ENCODE measurements at places on chromosomes 7 and 10.

DNA sequence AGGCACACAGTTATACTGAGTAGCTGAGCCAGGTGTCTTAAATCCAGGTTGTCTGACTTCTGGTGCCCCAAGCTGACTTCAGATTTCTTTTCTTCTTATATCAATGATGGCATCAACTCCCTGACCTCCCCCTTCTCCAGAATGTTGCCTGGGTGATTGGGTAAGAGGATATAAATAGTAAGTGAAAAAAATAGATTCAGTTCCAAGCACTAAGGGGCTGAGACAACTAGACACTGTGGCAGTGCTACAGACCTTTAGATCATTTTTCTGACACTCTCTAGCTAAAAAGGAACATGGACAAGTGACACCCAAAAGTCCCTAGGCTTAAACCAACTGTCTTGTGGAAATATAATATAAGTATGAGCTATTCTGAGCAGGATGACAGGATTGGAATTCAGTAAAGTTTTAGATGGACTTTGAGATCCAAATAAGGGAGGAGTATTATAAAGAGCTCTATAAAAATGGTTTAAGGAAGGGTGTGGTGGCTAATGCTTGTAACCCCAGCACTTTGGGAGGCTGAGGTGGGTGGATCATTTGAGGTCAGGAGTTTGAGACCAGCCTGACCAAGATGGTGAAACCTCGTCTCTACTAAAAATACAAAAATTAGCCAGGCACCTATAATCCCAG, 589.1 kb upstream of the GALNT17 start:
- no peak for DNase-seq

DNA sequence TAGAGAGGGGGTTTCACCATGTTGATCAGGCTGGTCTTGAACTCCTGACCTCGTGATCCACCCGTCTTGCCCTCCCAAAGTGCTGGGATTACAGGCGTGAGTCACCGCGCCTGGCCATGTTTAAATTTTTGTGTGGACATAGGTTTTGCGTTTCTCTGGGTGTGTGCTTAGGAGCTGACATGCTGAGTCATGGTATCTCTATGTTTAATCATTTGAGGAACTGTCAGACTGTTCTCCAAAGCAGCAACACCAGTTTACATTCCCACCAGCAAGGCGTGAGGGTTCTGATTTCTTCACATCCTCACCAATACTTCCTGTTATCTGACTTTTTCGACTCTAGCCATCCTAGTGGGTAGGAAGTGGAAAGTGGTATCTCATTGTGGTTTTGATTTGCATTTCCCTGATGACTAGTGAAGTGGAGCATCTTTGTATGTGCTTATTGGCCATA, 153.7 kb downstream of the DNAJB6 start:
- DNase-seq, result no peak

DNA sequence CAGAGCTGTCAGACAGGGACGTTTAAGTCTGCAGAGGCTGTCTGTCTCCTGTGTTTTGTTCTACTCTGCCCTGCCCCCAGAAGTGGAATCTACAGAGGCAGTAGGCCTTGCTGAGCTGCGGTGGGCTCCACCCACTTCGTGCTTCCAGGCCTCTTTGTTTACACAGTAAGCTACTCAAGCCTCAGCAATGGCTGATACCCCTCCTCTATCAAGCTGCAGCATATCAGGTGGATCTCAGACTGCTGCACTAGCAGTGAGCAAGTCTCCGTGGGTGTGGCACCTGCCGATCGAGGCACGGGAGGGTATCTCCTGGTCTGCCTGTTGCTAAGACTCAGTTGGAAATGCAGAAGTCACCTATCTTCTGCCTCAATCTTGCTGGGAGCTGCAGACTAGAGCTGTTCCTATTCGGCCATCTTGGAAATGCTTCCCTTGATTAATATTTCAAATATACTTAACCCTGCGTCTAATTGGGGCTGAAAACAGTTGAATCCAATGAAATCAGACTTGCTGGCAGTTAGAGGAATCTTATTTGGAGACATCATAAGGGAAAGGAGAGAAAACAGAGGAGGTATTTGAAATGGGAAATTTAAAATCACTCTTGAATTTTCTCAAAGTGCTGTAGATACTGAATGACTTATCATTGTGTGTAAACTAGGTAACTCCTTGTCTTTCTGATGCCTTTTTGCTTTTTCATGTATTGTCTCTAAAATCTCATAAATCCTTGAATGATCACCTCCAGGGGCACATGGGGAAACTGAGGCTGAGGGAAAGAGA, 13.8 kb upstream of the CYP3A5 start:
- no peak for DNase-seq

DNA sequence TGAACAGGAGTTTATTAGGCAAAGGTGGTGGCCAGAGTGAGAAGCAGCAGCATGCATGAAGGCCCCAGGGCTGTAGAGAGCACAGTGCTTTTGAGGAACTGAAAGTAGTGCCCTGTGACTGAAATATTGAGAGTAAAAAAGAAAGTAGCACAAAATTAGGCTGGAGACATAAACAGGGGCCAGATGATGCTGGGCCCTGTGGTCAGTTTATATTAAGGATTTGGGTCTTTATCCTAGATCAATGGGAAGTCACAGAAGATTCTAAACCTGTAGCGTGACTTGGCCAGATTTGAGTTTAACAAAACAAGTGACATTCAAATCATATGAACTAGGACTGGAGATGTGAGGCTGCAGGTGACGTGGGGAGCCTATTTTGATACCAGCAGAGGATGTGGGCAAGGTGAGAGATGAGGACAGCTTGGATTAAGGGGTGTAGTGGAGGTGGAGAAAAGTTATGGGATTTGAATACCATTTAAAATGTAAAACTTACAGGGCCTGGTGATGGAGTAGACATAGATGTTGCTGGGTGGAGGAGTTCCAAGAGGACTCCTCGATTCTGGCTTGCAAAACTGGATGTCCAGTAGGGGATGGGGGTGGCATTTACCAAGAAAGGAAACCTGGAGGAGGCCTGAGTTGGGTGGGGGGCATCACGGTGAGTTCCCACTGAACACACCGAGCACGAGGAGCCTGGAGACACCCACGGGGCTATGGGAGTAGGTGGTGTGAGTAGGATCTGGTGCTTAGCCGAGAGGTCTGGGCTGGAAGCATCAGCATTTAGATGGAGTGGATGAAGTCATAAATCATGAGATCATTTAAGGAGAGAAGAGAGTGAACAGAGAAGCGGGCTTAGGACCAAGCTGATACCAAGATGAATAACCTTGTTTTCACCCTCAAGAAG, 52.8 kb downstream of the HHEX start:
- DNase-seq, result no peak

GRCh38 chr7:51301806-51302205, 14.8 kb downstream of the COBL start:
- DNase-seq, result no peak

GRCh38 chr10:52755297-52756062, 17.1 kb downstream of the MBL2 start:
- DNase-seq, result no peak

DNA sequence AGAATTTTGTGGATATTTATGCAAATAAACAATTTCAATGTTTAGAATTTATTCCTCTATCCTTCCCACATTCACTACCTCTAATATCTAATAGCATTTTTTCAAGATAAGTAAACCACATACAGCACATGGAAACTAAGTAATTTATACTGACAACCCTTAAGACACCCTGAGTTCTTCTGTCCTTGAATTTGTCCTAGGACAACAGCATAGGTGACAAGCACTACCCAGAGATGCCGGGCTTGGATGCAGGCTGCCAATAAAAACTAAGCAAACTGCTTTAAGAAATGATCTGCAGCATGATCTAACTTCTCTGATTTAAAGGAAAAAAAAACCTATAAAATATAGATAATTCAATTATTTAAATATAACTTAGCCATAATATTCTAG, 22.7 kb downstream of the NT5C3A start:
- no peak for DNase-seq

DNA sequence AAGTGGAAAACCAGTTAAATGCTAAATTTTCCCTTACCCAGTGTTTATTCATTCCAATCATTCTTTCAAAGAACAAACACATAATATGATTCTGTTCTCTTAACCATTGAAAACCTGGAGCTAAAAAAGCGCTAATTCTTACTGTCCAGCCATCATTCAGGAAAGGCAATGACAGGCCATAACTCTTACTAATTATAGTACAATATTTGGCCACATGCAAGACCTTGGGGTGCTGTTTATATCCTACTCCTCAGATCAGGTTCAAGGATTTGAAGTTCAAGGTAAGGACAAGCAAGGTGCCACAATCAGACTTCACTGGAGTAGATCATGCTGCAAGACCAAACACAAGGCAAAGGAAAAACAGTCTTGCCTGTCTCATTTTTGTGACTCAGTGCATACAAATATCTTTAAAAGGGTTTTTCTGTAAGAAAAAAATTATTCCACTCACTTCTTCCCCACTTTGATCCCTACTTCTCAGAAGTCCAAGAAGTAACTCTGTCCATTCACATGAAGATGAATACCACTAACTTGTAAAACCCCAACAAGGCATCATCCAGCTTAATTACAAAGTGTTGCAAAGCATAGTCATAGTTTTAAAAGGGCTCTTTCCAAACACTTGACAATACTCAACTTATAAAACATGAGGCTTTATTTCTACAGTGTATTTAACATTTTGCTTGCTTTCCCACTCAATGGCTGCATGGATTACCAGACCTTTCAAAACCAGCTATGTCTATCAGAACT, 153.0 kb downstream of the DOCK4 start:
- DNase-seq, result no peak
